ENCODE measurements at places on chromosomes 1 and 21. TPM values are rescaled to one million over a fixed set of nuclear protein-coding genes. Genes with fewer than 3 reads are reported as not detected.

SLFNL1 gene
- total RNA-seq: 0.13 TPM

CD5L gene
- not detected for total RNA-seq

TESK2 gene
- 1.6 TPM for total RNA-seq

SIPA1L2 gene
- 29.8 TPM for total RNA-seq

SLAMF8 gene
- not detected for total RNA-seq

ZSCAN20 gene
- 2.4 TPM for total RNA-seq

LCE1A gene
- not detected for total RNA-seq

OR2M5 gene
- total RNA-seq: not detected

SRM gene
- total RNA-seq: 67.8 TPM

GCSAML gene
- total RNA-seq: not detected

CLIC4 gene
- 157 TPM for total RNA-seq

TMEM201 gene
- total RNA-seq: 20.2 TPM

OR2L3 gene
- not detected for total RNA-seq

CRABP2 gene
- 19.6 TPM for total RNA-seq

KLF17 gene
- total RNA-seq: not detected

LCA5L gene
- 3.8 TPM for total RNA-seq

TBX15 gene
- total RNA-seq: 0.13 TPM

UMODL1 gene
- not detected for total RNA-seq

GBP2 gene
- 3.5 TPM for total RNA-seq

GOLT1A gene
- total RNA-seq: not detected

RGSL1 gene
- total RNA-seq: not detected

NKAIN1 gene
- total RNA-seq: 2.4 TPM

COL18A1 gene
- total RNA-seq: 403 TPM
